ENCODE measurements at places on chromosomes 3 and 15.
A peak's percentile ranks its signal among the peaks of the same experiment; 100 is the strongest.

GRCh38 chr3:195524171-195524896, 18.8 kb downstream of the PPP1R2 start:
- peak; percentile 6 for DNase-seq

DNA sequence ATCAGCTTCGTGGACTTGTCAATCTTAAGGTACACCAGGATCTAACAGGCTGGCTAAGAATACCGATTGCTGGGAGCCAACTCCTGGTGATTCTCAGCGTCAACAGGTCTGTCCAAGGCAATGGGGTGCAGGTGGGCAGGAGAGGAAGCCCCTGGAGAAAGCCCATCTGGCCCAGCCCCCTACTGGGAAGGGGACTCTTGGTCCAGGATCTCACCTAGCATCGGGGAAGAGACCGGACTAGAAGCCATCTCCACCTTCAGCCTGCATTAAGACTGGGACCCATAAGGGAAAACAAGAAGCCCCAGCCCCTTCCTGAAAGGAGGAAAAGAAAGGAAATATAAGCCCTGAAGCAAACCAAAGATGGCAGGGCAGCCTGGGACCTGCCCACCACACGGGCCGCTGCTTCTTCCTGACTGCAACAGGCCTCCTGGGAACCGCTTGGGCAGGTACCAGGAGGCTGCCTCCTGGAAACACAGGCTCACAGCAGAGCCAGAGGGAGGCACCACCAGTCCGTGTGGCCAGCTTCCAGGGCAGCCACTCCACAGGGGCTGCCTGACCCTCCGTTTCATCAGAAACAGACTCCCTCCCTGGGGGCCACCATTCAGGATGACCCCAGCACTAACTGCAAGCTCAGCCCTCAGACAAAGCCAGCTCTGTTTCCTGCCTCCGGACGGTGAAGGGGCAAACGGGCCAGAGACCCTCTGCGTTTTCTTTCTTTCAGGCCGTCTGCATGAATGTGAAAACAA, 100.2 kb downstream of the LRIG1 start:
- no peak for DNase-seq

- DNase-seq, result peak; percentile 73
Measured at GRCh38 chr3:45938864-45939263, 4.4 kb upstream of the CXCR6 start.

- no peak for DNase-seq
Measured at GRCh38 chr3:113179235-113179824, 32.0 kb upstream of the BOC start.

- DNase-seq, result no peak
Measured at GRCh38 chr3:88112289-88112688, 37.5 kb upstream of the C3orf38 start.

DNA sequence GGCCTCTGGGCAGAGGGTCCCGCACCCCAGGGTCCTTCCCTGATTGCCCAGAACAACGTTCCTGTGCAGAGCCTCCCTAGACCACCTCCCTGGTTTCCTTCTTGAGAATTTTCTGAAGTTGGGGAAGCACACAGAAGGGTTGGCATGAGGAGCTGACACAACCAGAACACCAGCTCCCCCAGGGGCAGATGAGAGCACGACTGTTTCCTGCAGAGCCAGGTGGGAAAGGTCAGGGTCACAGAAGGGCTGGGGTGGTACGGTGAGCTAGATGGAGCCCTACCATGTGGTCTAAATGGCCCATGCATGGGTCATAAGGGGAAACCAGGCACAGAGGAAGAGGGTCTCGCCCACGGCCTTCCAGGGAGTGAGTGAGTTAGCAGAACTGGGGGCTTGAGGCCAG, 10.4 kb downstream of the PPCDC start:
- DNase-seq, result no peak

DNA sequence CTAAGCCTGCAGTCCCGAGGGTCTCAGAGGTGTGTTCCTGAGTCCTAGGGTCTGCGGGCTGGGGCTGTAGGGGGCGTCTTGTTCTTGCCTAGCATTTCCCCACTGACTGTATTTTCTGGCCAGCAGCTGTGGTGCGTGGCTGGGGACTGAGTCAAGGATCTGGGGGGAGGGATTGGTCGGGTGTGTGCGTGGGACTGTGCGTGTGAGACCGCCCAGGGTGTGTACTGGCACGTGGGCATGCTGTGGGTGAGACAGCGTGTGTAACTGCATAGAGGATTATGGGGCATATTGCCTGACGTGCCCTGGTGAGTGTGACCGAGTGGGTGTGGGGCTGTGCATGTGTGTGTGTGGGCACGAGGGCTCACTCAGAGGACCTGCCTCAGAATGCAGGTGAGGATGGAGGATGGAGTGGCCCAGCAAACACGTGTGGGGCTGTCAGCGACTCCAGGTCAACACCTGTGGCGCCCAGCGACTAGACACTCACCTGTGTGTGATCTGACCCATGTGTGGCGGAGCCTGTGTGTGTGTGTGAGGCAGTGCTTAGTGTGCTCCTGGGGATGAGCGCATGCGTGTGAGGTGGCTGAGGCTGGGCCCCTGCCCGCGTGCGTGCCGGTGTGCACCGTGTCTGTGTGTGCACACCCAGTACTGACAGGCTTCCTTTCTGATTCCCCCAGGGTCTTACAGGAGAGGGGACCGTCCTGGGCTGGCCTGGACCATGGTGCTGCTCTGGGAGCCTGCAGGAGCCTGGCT, 20.9 kb downstream of the FBLN2 start:
- no peak for DNase-seq

All from effector CD4-positive, alpha-beta T cell (primary cell).